ENCODE measurements at places on chromosomes 7 and 10. TPM values are rescaled to one million over a fixed set of nuclear protein-coding genes. Genes with fewer than 3 reads are reported as not detected.

The CFAP58 gene
- total RNA-seq: 1.3 TPM

The CTAGE4 gene
- 0.32 TPM for total RNA-seq

The GIMAP2 gene
- 0.17 TPM for total RNA-seq

The PTPN12 gene
- total RNA-seq: 25.2 TPM

The EPHB4 gene
- 41.0 TPM for total RNA-seq

The CNPY1 gene
- not detected for total RNA-seq

The NANOS1 gene
- total RNA-seq: 0.09 TPM

The DNAH11 gene
- total RNA-seq: under 0.01 TPM

The CDK14 gene
- total RNA-seq: 24.3 TPM

The PTCD1 gene
- total RNA-seq: 6.3 TPM

The STARD3NL gene
- total RNA-seq: 47.0 TPM

The OGA gene
- total RNA-seq: 109 TPM

The TEX47 gene
- total RNA-seq: not detected

The DNAJC30 gene
- total RNA-seq: 1.9 TPM

The AGAP9 gene
- 4.1 TPM for total RNA-seq

The RPP38 gene
- total RNA-seq: 8.5 TPM

All from bronchial smooth muscle cell (primary cell).